Central memory CD4-positive, alpha-beta T cell (primary cell): ENCODE measurements at places on chromosomes 11 and 22.

GRCh38 chr11:126485021-126485792, 129.7 kb downstream of the ST3GAL4 start:
- DNase-seq: no peak

DNA sequence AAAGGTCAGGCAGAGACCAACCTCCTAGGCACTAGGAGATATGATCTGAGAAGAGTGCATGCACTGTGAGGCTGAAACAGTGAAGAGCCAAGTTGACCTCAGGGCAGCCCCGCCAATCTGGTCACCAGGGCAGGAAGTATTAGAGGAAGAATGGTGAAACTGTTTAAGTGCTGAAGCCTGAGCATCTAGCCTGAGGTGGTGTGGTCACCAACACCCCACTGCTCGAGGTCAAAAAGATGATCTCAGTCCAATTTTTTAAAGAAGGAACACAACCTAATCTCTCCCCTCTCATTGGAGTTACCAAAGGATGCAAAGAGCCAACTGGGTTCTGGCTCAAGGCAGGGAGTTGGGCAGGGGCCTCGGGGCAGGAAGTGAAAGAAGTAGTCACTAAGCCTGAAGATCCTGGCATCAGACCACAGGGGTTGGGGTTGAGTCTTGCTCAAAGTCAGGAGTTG, 4.0 kb downstream of the APBB1 start:
- no peak for DNase-seq

GRCh38 chr11:122727101-122727929, 71.8 kb downstream of the UBASH3B start:
- DNase-seq: peak; percentile 40

GRCh38 chr11:133216813-133217212, 315.5 kb downstream of the OPCML start:
- no peak for DNase-seq

GRCh38 chr11:114776956-114777355, 98.6 kb downstream of the NXPE2 start:
- DNase-seq: no peak

DNA sequence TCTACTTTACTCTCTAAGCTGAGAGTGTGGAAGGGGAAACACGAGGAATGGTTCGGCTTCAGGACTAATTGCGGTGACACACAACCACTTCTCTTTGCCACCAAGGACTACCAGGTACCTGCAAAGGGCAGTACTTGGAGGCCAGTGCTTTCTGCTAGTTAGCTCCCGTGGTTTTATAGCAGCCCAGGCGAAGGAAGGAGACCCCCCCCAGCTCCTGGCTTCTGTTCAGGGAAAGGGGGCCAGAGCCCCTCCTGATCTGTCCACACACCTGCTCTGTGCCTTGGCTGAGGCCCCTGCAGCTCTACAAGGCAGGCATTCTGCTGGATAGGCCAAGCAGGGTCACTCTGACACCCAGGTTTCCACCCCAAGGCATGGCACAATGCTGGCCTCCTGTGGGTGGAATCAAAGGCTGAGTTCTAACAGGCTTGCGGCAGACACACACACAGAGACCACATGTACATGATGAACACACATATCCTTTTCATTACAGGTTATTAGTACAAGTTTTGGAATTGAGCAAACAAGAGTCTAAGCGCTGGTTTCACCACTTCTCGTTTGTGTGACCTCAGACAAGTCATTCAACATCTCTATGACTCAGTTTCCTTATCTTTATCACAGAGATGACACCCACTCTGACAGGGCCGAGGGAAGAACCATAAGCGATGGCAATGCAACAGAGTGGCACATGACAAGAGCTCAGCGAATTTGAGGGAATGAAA, 7.5 kb downstream of the SERPIND1 start:
- DNase-seq: no peak

DNA sequence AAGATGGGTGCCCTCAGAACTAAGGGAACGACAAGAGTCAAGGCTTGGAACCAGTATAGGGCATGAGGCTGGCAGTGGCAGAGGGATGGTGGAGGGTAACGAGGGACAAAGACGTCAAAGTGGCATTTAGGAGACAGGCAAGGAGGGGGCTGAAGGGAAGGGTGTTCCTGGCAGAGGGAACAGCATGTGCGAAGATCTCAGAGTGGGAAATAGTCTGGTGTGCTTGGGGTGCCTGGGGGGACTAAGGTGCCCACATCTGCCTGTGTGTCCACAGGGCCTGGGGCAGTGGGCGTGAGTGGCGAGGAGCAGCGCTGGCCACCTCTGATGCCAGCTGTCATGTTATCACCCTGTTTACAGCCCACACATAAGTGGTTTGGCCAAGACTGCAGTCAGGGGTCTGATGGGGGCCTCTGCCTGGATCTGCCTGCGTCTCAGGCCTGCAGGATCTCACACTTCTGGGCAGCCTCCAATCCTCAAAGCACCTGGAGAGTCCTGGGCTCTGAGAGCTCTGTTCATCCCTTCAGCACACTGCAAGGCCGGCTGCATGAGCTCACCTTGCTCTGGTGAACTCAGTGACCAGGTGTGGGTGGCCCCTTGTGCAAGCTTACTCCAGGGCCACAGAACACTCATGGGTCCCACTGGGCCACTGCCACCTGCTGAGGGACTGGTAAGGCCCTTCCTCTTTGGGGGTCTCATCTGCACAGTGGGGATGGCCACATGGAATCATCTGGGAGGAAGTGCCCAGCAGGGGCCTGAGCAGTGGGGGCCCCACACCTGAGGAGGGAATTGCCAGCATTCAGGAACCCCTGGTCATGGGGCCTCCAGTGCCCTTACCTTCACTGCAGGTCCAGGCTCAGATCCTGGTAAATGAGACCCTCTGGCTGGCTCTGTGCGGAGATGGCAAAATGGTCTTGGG, 89.7 kb upstream of the SHISAL1 start:
- DNase-seq: no peak

DNA sequence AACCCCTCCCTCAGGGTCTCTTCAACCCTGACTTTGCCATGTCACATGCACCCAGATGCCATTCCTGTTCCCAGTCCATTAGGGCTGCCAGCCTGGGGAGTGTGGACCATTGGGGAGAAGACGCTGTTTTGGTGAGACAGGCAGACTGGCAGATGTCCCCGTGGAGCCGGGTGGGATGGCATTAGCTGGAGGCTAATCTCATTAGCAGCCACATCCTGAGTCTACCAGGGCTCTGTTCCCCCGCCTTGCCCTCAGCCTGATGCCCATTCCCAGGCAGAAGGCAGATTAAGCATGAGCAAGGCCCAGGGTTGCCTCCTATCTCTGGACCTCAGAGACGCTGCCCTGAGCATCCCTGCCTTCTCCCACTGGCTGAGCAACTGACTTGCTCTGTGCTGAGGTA, 46.4 kb upstream of the ALX4 start:
- no peak for DNase-seq

DNA sequence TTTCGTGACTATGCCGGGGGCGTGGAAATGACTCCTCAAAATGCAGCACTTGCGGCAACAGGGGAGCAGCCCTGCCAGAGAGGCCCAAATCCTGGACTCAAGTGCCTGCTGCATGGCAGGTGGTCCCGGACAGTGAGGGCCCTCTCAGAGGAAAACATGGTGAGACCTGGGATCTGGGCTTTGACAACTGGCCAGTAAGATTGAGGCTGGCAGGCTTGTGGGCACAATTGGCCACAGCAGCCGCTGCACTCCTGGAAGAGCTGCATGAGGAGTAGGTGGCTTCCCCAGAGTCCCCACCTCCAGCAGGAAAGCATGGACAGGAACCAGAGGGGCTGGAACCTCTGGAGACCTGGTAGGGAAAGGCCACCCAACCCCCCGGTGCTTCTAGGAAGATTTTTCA, 13.4 kb downstream of the LINC01488 start:
- no peak for DNase-seq

- DNase-seq: no peak
Observed at GRCh38 chr11:66116576-66117361, 46.7 kb downstream of the PACS1 start.

- no peak for DNase-seq
Observed at GRCh38 chr11:119030029-119030328, 698 bp downstream of the SLC37A4 start.

DNA sequence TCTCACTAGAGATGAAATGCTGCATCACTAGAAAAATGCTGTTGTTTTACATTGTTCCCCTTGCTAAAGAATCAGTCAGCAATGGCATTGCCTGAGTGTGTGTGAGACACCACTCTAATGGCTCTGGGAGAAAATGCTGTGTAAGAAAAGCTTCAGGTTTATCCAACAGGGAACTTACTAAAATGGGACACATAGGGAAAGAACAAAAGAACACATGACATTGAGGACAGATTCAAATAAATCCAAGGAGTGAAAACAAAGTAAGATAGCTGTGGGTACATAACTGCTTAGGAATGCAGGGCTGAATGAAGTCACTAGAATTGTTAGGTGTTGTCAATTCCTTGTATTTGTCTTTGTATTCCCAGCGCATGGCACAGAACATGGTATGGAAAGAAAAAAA, 24.2 kb downstream of the BLID start:
- DNase-seq: no peak

DNA sequence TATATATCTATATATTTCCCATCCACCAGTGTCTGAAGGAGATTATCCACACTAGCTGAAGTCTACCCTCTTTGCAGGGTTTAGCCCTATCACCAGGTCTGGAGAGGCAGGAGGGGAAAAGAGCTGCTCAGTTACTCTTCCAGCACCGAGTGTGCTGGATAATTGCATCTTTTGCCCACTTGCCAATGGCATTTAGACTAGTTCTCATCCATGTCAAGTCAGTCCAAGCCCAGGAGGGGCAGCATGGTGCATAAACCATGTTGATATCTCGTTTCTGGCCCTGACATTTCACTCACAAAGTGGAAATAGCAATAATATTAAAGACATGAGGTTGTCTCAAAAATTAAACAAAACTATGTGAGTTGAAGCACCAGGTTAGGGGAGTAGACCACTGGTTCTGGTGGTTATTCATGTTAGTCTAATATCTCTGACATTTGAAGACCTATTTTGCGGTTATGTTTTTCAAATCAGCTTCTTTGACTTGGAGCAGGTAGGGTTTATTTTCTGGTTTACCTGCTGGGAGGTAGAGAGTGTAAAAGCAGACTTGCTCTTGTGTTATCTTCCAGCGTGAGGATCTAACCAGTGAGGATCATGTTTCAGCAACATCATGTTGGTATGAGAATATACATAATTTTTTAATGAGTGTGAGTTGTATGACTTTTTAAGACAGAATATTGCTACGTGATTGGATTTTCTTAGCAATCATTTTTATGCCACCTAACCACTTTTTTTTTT, 273.2 kb upstream of the KIRREL3 start:
- no peak for DNase-seq

DNA sequence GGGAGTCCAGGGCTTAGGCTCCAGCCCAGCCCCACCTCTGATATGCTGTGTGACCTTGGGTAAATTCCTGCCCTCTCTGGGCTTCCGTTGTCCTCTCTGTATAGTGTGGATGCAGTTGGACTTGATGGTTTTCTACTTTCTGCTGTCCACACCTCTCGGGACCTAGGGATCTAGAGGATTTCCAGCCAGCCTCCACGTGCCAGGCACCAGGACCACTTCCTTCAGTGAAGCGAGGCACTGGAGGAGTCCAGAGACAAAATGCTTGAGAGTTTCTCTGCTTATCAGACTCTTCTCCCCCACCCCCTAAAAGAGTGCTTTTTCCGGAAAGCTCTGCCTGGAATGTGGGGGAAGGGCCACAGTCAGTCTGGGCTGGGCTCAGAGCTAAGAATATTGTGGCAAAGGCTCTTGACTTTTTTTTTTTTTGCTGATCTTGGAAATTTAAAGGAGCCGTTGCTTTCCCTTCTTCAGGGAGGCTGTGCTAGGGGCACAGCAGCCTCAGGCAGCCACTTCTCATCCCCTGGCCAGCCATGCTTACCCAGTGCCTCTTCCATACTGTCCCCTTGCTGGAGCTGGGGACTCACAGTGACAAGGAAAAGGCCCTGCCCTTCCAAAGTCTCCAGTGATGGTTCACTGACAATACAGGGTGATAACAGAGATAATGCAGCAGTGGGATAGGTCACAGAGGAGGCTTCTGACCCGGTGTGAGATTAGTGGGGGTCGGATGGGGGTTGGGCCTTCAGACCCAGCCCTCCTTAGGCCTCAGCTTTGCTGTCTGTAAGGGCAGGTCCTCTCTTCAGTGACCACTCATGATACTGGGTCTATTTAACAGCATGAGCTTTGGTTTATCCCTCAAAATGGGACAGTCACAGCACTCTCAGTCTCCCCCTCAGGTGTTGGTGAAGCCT, 2.9 kb upstream of the SERPINH1 start:
- no peak for DNase-seq

- no peak for DNase-seq
Observed at GRCh38 chr22:43992331-43992821, 31.7 kb upstream of the PARVB start.

DNA sequence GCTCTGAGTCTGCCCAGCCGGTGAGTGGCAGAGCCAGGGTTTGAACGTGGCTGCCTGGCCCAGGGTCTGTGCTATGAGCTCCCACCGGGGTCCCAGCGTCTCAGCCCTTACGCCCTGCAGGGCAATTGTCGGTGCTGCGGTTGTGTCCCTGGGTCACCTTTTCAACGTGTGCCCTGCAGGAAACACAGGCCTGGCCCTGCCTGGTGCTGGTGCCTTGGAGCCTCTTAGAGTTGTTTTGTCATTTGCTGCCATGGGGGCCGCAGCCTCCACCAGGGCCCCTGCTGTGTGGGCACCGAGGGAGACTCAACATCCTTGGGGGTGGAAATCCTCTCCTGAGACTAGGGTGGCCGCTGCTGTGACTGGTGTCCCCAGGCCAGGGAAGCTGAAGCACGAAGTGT, 50.6 kb upstream of the SLC22A12 start:
- DNase-seq: no peak

DNA sequence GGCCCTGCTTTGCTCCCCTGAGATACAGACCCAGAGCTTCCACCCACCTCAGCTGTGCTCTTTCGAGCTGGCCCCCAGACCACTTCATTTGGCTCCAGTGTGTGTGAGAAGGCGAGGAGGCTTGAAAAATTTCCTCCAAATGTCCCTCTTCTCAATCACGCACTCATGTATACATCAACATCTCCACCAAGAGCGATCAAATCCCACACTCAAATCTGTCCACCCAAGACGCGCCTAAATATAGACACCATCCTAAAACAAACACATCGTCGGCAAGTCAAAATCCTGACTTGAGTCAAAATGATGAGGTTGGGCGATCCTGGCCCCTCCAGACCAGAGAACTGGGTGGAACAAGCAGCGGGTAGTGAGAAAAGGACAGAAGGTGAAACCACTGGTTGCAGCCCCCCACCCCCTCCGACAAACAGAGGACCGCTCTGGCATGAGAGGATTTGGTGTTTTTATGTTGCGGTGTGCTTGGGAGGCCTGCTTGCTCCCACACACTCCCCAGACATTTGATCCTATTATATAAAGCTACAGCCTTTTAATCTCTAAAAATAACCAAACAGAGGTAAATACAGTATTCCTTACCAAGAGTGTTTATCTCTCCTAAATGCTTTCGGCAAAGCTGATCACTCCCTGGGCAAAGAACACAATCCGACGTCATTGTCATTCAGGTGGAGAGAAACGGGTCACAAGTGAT, 10.2 kb downstream of the MN1 start:
- no peak for DNase-seq

GRCh38 chr11:124329787-124330478, 9.9 kb upstream of the OR8D2 start:
- no peak for DNase-seq

DNA sequence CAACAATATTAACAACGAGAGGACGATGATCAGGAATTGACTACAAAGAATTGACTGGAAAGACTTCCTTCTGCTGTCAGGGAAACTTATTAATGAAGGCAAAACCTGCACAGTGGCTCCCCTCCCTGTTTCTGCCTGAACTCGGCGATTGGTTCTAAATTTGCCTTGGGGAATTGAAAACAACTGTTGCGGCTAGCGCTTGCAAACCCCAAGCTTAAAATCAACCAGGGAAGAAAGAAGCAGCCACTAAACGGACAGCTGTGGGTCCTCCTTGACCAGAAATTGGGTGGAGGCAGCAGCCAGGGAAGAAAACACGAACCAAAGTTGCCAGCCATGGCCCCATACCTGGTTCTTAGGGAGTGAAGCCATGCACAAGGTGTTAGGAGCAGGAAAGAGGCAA, 383.5 kb upstream of the CADM1 start:
- DNase-seq: no peak
